ENCODE measurements at places on chromosomes 2 and 18. TPM values are rescaled to one million over a fixed set of nuclear protein-coding genes. Genes with fewer than 3 reads are reported as not detected.

C2orf80 gene
- total RNA-seq = not detected

TLX2 gene
- not detected for total RNA-seq

PRKAG3 gene
- not detected for total RNA-seq

STRN gene
- total RNA-seq = 14.8 TPM

PLEK gene
- not detected for total RNA-seq

GCFC2 gene
- total RNA-seq = 19.8 TPM

HNMT gene
- not detected for total RNA-seq

EFR3B gene
- total RNA-seq = 5.6 TPM

FBXO48 gene
- 0.73 TPM for total RNA-seq

ZSWIM2 gene
- total RNA-seq = not detected
